ENCODE measurements at places on chromosomes 2 and 18. TPM values are rescaled to one million over a fixed set of nuclear protein-coding genes. Genes with fewer than 3 reads are reported as not detected.

The SCN7A gene
- 40.8 TPM for total RNA-seq

The SLC14A1 gene
- total RNA-seq, result 4.2 TPM

DNA sequence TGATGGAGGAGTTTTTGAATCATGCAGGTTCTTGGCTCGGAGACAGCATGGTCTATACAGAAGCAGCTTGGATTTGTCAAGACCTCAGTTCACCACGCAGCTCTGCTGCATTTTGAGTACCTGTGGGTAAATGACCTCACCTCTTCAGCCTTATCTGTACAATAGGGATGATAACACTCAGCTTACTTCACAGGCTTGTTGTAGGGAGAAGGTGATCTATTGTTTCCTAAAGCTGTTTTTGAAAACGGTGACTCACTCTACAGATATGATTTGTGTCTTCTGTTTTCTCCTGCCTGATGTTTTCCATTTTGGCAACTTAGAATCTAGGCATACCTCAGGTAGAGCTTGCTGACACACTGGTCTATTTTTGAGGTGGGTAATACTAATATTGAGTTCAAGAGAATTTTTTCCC is 80.3 kb downstream of the FMNL2 start:
- DNase-seq, result no peak

The GPR75 gene
- 9.3 TPM for total RNA-seq

The EML6 gene
- 4.0 TPM for total RNA-seq

- DNase-seq, result no peak
Observed at GRCh38 chr2:122300758-122301157, 545.3 kb downstream of the TSN start.

- DNase-seq, result peak; percentile 6
Observed at GRCh38 chr2:198375083-198375410, 570.7 kb downstream of the PLCL1 start.

DNA sequence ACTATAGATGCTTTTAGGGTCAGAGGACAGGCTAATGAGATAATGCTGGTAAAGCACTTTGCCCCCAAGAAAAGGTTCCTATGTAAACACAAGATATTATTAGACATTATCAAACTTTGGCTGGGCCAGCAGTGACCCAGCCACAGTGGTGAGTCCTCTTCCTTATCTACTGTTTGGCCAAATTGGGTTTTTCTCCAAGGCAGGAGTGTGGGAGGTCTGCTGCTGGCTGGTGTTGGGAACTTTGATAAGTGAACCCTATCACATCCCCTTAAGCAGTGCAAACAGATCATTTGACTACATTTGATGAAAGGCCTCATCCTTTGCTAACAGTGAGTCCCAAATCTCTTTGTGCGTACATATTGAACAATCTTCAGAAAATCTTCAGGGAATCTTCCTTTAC is 16.2 kb downstream of the FZD7 start:
- no peak for DNase-seq

- DNase-seq, result no peak
Observed at GRCh38 chr2:72062336-72062735, 85.3 kb downstream of the CYP26B1 start.

The SCYGR4 gene
- not detected for total RNA-seq

DNA sequence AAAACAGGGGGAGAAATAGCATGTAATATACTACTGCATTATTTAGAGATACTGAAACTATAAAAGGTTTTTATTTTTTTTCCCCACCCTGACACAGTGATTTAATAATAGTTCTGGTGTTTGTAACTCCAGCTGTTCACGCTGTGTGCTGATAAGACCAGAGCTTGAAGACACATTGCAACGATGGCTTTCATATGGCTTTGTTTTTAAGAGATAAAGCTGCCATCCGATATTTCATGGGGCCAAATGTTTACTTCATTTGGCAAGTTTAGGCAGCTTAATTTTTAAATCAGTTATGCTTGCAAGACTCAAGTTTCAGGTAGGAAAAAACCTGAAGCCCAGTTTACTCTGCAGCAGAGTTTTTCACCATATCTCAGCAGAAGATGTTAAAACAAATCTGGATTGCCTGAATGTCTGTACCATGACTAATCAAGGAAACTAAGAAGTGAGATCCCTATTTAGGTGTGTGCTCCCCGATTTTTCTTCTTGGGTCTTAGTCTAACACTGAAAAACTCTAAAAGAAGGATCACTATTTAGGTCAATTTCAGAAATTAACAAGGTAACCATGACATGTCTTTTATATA is 508.6 kb downstream of the PARD3B start:
- no peak for DNase-seq

The FSHR gene
- not detected for total RNA-seq

DNA sequence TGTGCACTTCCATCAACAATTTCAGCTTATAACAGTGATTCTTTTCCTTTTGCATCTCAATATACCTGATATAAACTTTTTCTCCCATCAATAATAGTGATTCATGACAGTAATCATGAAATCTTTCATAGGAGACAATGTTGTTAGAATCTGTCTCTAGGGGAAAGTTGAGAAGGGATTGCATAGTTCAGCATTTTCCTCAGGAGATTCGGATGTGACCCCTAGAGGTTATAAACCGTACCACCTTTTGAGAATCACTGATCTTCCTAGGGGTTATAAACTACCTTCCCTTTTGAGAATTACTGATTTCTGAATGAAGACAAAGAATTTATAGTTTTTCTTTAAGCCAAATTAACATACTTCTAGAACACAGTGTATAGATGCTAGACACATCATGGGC is 53.0 kb upstream of the GALNT3 start:
- no peak for DNase-seq
